ENCODE measurements at places on chromosomes 1 and 21.

DNA sequence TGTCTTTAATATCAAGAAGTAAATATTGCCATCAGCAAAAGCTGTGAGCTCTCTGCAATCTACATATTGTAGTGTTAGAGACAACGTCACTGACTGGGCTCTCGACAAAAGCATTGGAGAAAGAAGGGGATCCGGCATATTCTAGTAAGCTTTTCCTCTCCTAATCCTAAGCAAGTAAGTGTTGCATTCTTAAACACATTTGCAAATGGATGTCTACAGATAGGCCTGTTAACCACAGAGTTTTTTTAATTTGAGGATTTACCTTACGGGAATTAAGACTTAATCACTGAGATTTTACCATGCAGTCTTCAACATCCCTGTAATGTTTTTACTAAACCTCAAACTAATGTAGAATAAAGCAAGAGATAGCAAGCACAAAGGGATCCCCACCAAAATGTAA, 426.5 kb upstream of the CAMK1G start:
- DNase-seq, result no peak

- no peak for DNase-seq
Measured at GRCh38 chr1:210616356-210616755, 287.7 kb downstream of the HHAT start.

GRCh38 chr1:18090636-18091035, 17.0 kb upstream of the IGSF21 start:
- no peak for DNase-seq

DNA sequence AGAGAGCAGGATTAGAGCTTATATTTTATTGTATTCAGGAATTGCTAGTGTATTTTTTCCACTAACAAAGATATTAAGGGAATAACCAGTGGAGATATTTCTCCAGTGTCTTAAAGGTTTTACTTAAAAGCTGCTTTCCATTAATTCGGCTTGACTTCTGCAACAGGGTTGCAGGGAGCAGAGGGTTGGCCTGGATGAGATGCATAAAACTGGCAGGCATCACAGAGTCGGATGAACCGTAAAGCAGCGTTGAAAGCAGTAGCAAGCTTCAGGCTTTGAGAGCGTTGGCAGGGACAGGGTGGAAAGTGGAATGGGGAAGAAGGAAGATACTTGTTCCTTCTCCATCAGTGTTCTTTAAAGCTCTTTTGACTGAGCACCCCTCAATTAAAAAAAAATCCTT, 237.2 kb downstream of the LMO4 start:
- no peak for DNase-seq

- DNase-seq, result no peak
Measured at GRCh38 chr1:232509570-232509969, 120.4 kb downstream of the SIPA1L2 start.

- no peak for DNase-seq
Measured at GRCh38 chr1:3450983-3451382, 3.5 kb upstream of the ARHGEF16 start.

DNA sequence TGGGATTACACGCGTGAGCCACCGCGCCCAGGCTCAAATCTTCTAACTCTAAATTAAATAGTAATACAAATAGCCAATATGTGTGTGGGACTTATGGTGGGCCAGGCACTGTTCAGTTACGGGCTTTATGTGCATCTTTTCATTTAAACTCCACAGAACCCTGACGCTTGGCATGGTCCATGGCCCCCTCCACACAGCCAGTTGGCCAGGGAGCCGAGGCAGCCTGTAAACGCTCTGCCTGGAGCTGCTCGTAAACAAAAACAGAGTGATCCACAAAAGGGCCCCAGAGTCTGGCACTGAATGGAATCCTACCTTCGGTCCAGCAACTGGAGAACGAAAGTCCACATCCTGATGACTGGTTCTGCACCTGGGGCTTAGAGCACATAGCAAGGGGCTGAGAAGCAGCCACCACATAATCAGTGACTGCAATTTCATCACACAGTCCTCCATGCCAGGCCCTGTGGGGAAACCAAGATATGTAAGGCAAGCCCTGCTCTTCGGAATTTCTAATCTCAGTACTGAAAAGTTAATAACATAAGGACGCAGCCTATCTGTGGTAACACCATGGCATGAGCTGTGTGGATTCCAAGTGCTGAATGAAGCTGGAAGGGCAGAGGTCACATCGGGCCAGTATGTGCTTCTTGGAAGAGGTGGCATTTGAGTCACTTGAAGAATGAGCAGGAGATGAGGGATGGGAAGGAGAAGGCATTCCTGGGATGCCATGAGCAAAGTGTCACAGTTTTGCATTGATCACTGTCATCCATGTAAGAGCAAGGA, 13.5 kb upstream of the ADAMTSL4 start:
- no peak for DNase-seq

- no peak for DNase-seq
Measured at GRCh38 chr1:97630948-97631347, 289.9 kb downstream of the DPYD start.

GRCh38 chr1:232287676-232288569, 342.0 kb downstream of the SIPA1L2 start:
- no peak for DNase-seq

DNA sequence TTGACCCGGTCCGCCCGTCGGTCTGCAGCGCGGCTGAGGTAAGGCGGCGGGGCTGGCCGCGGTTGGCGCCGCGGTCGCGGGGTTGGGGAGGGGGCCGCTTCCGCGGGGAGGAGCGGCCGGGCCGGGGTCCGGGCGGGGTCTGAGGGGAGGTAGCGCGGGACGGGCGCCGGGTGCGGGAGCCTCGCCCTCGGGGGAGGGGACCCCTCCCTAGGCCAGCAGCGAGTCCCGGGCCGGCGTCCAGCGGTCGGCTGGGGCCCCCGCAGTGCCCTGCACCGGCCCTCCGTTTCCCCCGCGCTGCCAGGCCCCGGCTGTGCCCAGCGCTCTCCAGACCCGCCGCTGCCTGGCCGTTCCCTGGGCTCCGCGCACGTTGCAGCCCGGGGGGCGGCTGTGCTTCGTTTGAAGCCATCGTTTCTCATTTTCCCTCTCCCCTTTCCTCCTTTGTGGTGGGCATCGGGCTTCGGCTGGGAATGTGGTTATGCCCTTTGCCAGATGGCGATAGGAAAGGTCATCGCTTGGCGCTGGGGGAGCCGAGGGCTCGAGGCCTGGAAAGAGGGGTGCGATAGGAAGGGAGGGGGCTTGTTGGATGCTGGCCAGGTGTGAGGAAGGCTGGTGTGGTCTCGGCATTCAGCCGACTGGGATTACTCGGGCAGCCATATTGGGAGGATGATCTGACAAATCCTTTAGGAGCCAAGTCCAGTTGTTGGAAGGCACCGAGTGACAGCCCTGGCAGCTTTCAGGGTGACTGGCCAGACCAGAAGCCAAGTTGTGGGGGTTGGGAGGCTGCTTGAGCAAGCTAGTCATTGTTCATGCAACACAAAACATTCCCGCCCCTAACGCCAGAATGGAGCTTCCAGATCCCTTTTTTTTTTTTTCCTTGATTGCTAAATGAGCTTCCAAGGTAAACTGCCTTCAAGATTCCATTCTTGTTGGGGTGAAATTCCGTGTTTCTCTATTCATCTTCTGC, 753 bp downstream of the KIF1B start:
- peak; percentile 93 for DNase-seq
